Activated CD4-positive, CD25-positive, alpha-beta regulatory T cell treated with anti-CD3 and anti-CD28 coated beads, Interleukin-2, amount 50 U/mL, for 72 hours (primary cell): ENCODE measurements at places on chromosomes 6 and 20.
A peak's percentile ranks its signal among the peaks of the same experiment; 100 is the strongest.

DNA sequence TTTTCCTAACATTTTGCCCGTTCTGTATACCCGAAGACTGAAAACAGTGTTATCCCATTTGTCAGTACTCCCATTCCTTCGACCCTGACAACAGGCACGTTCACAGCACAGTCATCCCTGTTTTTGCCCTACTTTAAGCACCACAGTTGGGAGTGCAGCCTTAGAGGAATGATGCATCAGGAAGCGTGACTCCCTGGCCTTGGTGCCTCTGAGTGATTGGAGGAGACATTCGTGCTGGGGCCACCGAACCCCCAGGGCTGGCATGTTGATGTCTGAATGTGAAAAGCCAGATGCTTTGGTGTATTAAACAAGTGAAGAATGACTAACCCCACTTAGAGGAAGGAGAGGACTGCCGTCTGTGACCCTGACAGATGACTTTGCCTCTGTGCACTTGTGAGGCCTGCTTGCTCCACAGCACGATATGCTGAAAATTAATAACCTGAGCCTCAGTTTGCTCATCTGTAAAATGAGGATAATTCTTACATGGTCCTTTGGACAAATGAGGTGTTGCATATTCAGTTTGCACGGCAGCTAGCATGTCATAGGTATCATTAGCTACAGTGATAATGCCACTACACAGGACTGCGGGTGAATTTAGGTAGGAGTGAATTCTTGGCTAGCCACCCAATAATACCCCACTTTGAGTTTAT lies 36.0 kb downstream of the STK35 start:
- no peak for DNase-seq

DNA sequence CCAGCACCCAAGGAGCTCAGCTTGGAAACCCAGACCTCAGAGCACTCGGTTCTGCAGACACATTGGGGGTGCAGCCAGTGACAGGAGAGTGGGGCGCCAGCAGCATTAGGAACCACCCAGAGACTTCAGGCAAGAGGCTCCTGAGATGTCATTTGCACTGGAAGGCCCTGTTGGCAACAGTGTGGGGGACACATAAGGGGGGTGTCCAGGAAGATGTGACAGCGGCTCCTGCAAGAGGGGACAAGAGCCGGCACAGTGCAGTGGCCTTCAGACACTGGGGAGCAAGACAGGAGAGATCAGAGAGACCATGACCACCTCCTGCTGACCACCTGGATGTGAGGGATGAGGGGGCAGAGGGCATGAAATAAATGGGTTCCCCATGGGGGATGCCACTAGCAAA lies 207.1 kb upstream of the SNX9 start:
- DNase-seq: no peak

- DNase-seq: no peak
These were observed 17.0 kb upstream of the ZNF318 start for GRCh38 chr6:43386492-43386891.

DNA sequence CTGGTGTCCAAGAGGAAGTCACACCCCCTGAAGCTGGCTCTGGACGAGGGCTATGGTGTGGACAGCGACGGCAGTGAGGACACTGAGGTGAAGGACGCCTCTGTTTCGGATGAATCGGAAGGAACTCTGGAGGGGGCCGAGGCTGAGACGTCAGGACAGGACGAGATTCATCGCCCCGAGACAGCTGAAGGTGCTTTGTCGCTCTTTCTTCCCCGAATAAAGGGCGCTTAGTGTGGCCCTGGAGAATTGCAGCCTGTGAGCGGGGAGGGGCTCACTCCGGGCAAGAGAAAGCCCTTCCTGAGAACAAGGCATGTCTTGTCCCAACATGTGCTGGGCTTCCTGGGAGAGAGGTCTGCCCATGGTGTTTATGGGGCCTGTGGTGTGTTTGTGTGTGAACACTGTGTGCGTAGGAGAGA lies 41.4 kb downstream of the MYT1 start:
- no peak for DNase-seq

- DNase-seq: no peak
These were observed 14.3 kb downstream of the SULF2 start for GRCh38 chr20:47770935-47771334.

GRCh38 chr6:33383427-33384185 lies 8.0 kb upstream of the KIFC1 start:
- DNase-seq: no peak

GRCh38 chr6:28597924-28598722 lies 72.4 kb downstream of the GPX5 start:
- no peak for DNase-seq

GRCh38 chr6:123263981-123264380 lies 267.9 kb downstream of the CLVS2 start:
- no peak for DNase-seq

GRCh38 chr20:21303872-21304586 lies 898 bp downstream of the XRN2 start:
- no peak for DNase-seq

GRCh38 chr20:61833807-61834610 lies 231.7 kb downstream of the TAF4 start:
- no peak for DNase-seq

DNA sequence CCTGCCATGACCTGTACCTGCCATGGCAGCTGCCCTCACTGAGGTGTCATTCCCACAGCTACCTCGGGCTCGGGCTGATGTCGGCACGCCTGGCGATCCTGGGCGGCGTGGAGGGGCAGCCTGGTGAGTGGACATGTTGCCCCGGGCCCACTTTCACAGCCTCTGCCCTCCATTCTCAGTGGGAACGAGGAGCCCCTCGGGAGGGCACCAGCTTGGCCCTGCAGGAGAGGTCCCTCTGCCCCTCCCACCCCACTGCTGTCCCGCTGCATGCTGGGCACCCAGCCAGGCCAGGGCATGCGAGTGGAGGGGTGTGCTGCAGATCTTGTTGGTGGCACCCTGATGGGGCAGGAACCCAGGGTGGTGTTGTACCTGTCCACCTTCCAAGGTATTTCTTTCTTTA lies 23.0 kb downstream of the ENTPD6 start:
- no peak for DNase-seq

GRCh38 chr20:61185181-61185580 lies 66.9 kb upstream of the CDH4 start:
- no peak for DNase-seq

DNA sequence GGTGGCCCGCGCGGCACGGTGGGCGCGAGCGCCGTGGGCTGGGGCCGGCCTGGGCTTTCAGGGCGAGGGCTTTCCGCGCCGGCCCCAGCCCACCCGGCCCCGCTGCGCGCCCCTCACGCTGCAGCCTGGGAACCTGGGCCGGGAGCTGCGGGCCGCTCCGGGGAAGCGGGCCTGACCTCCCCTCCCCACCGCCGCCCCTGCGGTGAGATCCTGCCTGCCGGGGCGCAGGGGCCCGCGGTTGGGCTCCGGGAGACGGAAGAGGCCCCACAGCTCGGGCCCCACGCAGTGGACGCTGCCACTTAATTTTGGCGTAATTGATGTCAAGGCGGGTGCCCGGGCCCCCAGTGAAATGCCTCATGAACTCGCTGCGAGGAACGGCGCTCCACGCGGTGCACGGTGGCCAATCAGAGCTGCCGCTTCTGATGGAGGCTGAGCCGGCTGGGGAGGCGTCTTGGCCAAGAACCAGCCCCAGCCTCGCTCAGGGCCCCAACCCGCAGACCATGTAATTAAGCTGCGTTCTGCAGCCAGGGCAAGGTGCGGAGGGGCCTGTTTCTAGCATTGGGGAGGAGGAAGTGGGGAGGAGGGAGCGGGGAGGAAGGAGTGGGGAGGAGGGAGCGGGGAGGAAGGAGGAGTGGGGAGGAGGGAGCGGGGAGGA lies 96.1 kb upstream of the BHLHE23 start:
- DNase-seq: peak; percentile 62

GRCh38 chr6:11700118-11700718 lies 78.4 kb downstream of the ADTRP start:
- DNase-seq: no peak

DNA sequence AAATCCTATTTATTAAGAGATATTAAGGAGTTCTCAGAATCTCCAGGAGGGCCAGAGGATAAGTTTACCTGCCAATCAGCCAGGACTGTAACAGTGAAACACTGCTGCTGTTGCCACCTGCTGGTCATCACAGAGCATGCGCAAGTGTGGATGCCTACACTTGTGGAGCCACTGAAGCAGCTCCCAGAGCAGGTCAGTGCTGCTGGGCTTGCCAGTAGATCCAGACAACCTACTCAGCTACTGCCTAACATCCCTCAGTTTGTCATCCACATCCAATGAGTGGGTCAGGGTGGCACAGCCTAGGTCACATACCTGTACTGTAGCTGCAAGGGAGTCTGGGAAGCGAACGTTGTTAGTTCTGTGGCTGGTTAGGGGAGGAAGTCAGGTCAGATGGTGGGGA lies 18.3 kb upstream of the NHSL1 start:
- DNase-seq: peak; percentile 55

- no peak for DNase-seq
These were observed 47.9 kb downstream of the TIAM2 start for GRCh38 chr6:155042983-155043382.

GRCh38 chr20:760751-761417 lies 7.4 kb downstream of the SLC52A3 start:
- DNase-seq: peak; percentile 65

DNA sequence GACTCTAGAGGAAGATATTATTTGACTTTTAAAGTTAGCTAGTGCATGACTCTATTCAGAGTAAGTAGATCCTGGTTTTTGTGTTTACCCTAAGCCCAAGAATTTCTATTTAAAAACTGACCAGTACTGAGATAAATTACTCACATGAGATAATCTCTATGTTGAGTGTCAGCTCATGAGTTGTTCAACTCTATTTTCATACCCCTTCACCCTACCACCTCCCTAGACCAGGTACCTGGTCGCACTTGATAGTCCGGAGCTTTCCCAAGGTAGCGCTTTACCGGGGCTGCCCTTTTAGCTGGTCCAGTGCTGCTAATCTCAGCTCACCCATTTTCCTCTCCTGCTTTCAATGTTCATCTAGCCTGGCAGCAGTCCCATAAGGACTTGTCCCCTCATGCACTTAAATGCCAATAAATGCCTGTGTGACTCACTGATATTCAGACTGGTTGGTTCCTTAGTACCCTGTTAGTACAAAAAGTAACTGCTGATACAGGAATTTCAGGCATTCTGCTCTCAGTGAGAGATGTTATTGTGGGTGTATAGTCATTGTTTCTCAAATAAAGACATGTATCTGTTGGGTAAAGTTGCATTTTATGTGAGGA lies 503.9 kb downstream of the ADGRB3 start:
- DNase-seq: no peak

- no peak for DNase-seq
These were observed 41.3 kb downstream of the TGM3 start for GRCh38 chr20:2337142-2337541.

DNA sequence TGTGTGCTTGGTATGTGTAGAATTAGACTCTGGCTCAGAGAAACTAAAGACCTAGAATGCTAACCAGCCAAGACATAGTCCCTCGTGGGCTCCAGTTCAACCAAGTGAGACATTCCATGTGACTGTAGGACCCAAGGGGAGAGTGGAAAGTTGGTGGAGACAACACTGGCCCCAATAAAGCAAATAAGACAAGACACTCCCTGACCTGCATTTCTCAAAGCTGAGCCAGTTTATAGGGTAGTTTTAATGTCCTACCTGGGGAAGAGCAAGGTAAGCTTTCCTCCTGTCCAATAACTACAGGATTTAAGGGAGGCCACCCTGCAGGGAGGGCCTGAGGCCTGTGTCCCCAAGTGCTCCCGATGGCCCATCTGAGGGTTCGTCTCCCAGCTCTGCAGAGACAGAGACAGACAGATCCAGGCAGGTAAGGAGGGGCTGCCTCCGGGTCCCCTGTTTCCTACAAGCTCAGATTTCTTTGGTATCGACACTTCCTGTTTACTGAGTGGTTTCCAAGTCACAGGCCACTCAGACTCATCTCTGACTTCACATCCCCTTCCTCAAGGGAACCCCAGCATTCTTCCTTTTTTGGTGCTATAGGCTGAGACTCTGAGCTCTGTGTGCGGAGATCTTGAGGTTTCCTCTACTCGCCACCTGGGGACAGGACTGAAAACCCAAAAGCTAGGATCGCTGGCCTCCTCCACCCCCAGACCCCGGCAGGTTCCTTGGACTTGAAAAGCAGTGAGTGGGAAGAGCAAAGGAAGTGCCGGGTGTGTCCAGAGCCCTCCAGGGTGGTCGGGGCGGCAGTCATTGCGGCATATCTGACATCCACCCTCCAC lies 92.4 kb downstream of the PRND start:
- DNase-seq: peak; percentile 37

DNA sequence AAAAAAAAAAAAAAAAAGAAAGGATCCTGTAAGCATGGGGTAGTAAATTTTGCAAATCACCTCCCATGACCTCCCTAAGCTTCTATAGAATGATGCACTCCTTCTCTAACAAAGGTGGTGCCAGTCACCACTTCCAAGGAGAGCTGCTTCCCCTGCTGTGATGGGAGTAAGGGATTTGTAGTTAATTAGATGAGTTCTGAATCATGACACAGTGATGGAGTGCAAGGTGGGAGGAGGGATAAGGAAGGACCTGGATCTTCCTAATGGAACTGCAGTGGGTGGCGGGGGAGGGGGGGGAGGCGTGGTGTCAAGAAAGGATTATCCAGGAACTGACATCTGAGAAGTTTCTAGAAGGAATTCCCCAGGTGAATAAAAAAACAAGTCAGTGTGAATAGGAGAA lies 47.8 kb downstream of the NRN1 start:
- DNase-seq: no peak

DNA sequence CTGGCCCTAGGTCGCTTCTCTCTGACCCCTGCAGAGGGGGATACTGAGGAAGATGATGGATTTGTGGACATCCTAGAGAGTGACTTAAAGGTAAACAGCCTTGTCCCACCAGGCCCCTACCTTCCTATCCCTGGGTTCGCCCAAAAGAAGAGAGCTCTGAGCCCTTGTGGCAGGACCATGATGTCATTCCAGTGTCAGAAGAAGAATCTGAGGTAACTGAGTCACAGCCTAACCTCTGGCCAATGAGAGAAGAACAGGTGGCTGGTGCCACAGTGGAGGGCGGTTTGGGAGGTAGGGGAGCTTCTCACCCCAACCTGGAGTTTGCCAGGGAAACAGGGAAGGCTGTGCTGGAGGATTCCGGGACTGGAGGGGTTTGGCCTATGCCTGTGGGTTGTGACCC lies 5.2 kb downstream of the CDC25B start:
- DNase-seq: no peak

GRCh38 chr6:45174045-45174444 lies 154.1 kb upstream of the RUNX2 start:
- no peak for DNase-seq

GRCh38 chr20:22507240-22507961 lies 77.0 kb downstream of the FOXA2 start:
- no peak for DNase-seq

DNA sequence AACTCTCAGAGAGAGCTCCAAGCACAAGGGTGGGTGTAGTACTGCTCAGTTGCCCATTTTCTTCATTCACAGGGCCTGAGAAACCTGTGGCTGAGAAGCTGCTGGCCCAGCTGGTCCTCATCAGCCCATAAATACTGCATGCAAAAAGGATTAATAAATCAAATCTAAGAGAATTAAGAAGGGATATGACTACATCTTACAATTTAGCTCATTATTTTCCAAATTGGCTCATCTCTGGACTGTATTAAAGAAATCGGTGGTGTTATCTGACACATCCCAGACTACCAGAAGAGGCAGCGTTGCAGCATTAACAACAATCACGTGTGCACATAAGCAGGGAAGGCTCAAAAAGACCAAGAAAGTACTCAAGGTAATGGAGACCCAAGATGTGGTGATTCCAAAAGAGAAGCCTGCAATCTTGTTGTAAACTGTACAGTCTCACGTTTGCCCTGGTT lies 90.7 kb downstream of the CD24 start:
- no peak for DNase-seq

- no peak for DNase-seq
These were observed 150.0 kb downstream of the PHACTR1 start for GRCh38 chr6:12866422-12867029.

- DNase-seq: no peak
These were observed 21.5 kb upstream of the GTSF1L start for GRCh38 chr20:43748274-43748673.

GRCh38 chr20:1831606-1832005 lies 63.6 kb upstream of the SIRPA start:
- DNase-seq: no peak
